Stimulated activated CD8-positive, alpha-beta memory T cell treated with anti-CD3 and anti-CD28 coated beads, Interleukin-15, amount 100 ng/mL, for 4 hours (primary cell): ENCODE measurements at places on chromosomes 3 and 15.

DNA sequence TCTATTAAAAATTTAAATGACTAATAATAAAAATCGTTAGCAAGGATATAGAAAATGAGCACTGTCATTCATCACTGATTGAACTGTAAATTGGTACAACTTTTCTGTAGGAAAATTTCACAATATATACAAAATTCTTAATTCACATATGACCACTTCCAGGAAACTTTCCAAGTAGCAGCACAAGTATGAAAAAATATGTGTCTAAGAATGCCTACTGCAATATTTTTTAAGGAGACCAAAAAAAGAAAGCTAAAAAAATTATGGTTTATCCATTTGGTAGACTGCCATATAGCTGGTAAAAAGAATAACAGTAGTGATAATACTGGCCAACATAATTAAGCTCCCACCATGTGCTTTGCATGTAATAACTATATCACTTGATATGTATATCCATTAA lies 59.2 kb downstream of the KLHL6 start:
- no peak for DNase-seq

DNA sequence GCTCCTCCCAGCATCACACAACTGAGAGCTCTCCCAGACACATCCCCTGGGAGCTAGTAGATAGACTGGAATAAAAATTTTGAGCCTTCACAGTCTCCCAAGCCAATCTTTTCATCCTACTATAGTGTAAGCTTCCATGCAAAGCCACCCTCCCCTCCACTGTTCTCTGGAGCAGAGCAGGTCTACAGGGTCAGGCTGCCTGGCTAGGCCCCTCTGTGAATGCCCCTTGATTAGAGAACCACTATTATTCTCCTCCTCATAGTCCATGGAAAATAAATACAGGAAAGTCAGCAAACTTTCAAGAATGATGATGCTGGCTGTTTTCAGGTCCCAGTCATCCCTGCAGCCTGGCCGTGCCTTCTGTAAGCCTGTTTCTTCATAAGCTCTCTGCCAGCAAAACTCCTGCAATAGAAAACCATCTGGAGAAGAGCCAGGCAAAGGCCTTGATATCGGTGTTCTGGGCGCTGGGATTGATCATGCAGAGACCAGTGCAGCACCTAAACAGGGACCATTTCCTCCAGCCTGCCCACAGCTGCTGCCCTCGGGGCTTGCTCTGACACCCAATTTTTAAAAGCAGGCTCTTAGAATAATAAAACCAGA lies 51.7 kb downstream of the CRYGS start:
- DNase-seq: no peak

DNA sequence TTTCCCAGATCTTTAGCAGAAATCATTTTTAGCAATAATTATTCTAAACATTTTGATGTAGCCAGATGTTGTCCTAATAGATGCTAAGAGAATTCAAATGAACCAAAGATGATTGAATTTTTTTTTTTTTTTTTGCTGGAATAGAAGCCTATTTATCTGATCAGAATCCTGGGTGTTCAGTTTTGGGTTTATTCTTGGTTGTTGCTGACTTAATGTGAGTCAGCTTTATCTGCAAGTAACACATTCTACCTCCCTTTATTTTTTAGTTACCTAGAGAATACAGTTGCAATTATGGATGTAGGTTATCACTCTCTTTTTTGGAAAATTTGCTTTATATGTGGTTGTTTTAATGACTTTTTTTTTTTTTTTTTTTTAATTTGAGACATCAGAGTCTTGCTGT lies 6.4 kb downstream of the CEP97 start:
- no peak for DNase-seq

DNA sequence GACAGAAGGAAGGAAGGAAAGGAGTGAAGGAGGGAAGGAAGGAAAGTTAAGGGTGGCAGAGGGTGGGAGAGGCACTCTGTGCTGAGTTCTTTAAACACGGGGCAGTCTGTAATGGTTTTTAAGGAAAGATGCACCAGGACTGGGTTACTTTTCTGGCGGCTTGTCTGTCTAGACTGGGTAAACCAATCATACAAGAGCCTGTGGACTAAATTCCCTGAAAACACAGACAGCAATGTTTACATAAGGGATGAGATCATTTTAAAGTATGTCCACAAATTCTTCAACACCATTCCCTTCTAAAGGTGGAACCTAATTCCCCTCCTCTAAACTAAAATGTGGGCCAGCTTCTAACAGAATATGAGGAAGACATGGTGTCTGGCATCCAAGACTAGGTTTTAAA lies 235.5 kb upstream of the IGF1R start:
- no peak for DNase-seq

GRCh38 chr3:128683957-128684356 lies 33.3 kb upstream of the RPN1 start:
- no peak for DNase-seq

DNA sequence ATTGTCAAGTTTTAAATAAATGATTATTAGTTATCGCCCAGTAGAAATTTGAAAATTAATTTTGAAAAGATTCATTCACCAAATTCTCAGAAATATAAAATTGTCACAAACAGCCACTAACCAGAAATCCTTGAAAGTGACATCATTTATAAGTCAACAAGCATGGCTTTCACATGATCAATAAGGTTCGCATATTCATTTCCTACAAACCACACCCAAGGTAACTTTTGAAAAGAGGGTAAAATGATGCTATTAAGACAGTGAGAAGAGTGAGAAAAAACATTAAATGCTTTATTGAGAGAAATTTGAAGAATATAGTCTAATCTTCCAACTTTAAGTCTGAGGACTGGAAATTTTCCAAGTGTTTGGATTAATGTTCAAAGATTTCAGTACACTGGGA lies 263.6 kb upstream of the ALCAM start:
- no peak for DNase-seq

- DNase-seq: no peak
Measured at GRCh38 chr3:31832551-31832950, 148.5 kb downstream of the OSBPL10 start.

DNA sequence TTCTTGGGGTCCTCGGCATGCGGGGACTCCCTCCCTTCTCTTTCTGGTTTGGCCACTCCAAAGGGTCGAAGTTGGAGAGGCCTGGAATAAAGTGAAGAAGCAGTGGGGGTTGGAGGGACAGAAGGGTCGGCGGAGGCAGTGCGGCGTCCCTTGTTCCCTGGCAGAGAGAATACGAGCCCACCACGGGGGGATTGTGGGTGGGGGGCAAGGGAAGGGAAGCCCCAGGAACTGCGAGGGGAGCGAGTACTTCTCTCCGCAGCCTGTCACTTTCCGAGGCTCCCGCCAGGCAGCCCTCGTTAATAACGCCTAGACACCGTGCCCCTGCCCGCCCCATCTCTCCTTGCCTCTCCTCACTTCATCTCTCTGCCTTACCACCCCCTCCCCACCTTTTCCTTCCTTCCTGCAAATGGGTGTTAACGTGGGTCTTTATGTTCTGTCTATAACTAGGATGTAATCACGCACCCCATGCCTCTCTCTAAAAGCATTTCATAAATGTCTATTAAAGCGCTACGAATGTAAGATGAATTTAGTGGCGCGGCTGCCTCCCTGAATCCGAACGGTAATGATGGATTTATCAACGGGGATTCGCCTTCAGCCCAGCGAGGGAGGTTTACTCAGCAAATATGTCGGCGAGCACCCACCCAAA lies 13.7 kb downstream of the NR2F2 start:
- no peak for DNase-seq

- no peak for DNase-seq
Measured at GRCh38 chr15:50837256-50837770, 71.2 kb upstream of the AP4E1 start.

GRCh38 chr15:77749236-77749997 lies 116.7 kb upstream of the LINGO1 start:
- no peak for DNase-seq

GRCh38 chr3:60643831-60644230 lies 607.4 kb downstream of the FHIT start:
- DNase-seq: no peak

DNA sequence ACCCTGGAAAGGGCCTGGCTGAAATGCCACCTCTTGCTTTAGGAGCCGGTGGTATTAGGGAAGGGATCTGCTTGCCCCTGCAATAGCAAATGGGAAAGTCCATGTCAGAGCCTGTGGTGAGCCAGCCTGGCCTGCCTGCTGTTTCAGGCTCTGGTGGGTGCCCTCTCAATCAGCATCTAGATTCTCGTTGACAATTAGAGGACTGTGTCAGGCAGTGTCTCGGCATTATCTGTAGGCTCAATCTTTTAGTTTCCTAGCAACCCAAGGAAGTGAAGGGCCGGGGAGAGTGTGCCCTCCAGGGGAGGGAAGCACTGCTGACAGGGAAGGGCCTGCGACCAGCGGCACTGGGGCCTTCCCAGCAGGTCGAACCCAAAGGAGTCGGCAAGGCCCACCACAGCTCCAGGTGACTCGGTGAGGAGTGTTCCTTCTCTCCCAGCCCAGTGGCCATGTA lies 42.1 kb downstream of the TLE3 start:
- no peak for DNase-seq

DNA sequence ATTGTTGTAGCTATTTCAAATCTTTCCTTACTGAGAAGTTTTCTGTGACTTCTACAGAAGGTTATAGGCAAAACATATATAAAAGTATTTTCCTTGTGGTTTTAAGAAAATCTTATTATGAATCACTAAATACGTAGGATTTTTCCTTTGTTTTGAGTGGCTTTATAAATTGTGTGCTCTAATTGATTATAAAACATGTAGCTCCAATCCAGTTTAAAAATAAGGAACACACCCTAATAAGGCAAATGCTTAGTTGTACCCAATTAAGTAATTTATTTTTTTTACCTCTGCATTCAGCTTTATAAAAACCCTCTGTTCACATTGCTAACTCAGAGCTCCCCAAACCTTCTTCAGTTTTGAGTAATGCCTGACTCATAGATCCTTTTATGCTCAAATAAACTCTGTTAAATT lies 408.0 kb downstream of the NAALADL2 start:
- DNase-seq: no peak

DNA sequence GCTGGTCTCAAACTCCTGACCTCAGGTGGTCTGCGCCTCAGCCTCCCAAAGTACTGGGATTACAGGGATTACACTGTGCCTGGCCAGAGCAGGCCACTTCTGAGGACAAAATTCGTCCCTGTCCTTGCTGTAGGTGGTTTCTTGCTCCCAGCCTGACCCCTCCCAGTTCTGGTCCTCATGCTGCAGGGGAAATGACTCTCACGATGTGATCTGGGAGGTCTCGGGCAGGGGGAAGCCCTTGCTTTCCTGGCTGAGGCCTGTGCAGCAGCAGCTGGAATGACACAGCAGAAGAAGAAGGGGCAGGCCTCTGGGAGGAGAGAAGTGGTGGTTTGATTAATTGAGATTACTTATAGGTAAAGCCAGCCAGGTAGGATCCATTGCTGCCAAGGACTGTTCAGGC lies 39.3 kb downstream of the MEGF11 start:
- DNase-seq: no peak

DNA sequence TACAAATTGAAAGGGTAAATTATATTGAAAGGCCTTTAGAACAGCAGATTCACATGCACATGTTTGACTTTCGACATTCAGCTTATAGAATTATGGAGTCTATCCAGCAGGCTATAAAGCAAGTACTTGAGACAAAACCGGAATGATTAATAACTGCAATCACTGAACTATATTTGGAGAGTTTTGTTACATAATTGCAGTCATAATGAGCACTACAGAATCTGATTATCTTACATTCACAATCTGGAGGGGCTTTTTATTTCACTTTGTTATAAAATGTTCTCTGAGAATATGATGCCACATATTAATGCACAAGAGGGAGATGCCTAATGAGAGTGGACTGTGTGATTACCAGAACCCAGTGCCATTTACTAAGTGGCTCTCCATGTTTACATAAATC lies 64.3 kb downstream of the NSUN3 start:
- DNase-seq: no peak
